ENCODE measurements at places on chromosomes 7 and 10.

GRCh38 chr10:124597846-124598165 lies 136.2 kb downstream of the LHPP start:
- no peak for DNase-seq

GRCh38 chr7:100366411-100367250 lies 6.7 kb upstream of the PILRA start:
- DNase-seq = no peak

DNA sequence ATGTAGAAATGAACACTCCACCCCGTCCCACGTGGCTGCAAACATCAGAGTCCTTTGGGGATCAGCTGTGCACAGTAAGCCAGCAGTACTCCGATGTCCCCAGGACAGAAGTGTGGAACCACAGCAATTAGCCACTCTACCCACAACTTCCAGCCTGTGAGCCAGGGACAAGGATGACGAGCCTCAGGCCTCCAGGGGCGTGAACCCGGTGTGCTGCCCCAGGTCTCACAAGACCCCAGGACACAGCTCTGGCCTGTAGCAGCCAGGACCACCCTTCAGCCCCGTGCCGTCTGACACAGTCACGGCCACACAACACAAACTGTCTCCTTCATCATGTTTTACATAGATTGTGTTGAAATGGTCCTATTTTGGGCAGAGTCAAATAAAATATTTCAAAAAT lies 113.0 kb upstream of the DIP2C start:
- DNase-seq = no peak

DNA sequence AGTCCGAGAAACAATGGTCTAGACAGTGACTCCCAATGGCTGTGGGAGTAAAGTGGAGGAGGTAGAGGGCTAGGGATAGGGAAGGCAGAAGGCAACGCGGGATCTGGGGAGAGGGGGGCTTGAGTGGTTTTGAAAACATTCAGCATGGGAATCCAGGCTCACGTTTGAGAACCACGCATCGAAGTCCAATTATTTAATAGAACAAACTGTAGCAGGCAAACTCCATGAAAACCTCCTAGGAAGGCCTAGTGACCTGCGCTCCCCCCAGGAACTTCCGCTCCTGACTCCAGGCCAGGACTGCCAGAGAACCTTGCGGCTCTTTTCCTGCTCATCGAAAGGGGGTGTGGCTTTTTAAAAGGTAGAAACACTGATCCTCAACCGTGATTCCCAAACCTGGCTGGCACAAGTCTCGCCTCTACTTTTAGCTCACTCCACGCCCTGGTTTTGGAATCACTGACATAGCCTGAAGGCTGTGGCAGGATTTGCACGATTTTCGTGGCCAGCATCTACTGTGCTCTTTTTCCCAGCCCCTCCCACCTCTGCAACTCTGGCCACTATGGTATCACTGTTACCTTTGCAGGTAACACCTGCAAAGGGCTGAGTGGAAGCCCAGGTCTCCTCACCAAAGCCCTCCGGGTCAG lies 43.4 kb downstream of the MYOF start:
- DNase-seq = peak; percentile 42

DNA sequence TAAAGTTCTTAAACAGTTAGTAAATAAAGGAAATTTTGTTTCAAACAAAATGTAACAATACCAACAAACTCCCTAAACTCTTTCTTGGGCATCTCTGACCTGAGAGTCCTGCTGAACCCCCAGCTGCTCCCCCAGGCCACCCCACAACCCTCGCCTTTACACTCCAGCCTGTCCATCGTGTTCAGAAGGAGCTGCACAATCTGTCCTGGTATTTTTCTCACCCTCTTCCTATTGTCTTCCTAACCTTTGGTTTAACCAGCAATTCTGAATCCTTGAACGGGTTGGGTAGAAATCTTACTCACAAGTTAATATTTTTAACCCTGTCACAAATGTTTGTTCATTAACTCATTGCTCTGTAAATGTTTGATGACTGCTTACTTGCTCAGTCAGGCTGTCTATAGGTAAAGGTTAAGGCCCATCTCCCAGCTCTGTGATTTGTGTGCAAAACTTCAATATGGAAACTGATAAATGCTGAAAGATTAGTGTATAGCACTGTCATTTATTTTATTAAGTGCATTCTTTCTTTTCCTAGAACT lies 16.8 kb downstream of the SFRP4 start:
- no peak for DNase-seq

DNA sequence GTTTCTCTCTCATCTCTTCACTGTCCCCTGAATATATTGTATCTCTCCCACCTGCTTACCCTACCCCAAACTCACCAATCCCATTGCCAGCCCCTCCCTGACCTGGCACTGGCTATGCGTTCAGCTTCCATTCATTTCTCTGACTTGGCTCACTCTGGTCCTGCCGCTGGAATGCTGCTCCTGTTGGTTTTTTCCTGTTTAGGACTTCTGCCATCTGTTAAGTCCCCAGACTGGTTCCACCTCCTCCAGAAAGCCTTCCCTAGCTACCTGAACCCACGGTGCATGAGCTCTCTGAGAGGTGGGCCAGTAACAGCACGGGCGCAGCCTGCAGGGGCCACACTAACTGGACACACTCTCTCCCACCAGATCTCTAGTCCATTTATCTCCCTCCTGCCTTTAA lies 80.2 kb downstream of the HIF1AN start:
- no peak for DNase-seq

DNA sequence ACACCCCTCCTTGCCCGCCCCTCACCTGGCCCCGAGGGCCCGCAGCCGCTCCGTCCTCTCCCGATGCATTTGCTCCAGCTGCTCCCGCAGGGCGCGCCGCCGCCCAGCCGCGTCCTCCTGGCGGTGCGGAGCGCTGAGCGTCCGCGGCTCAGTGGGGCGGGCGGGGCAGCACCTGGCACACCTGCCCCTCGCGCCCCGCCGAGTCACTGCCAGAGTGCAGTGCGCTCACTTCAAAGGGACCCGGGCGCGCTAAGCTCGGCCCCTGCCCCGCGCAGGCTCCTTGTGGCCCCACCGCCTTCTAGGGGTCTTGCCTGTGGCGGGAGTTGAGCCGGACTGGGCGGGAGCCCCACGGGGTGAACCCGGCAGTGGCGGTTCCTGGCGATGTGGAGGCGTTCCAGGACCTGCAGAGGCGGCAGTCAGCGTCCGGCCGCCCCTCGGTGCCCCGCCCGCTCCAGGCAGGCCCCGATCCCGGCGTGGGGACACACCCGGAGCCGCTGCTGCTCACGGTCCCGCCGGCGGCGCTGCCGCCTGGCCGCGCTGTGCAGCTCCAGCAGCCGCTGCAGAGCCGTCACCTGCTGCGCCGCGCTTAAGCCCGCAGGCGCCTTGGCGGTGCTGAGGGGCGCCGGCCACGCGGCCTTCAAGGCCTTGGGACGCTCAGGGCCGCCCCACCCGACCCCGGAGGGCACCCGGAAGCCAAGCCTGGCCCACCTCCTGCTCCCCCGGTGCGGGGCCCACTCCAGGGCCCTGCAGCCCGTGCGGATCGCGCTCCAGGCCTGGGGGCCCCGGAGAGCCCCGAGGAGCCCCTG lies 6.7 kb downstream of the ATP6V1F start:
- peak; percentile 72 for DNase-seq

- DNase-seq = no peak
Observed at GRCh38 chr10:24344279-24344678, 135.3 kb downstream of the KIAA1217 start.

GRCh38 chr7:116367171-116367813 lies 132.2 kb upstream of the CAV2 start:
- DNase-seq = no peak

GRCh38 chr10:11193001-11193551 lies 175.4 kb downstream of the CELF2 start:
- no peak for DNase-seq

Measured in nephron progenitor cell (in vitro differentiated cells).